ENCODE measurements at places on chromosomes 1 and 21. TPM values are rescaled to one million over a fixed set of nuclear protein-coding genes. Genes with fewer than 3 reads are reported as not detected.
A peak's percentile ranks its signal among the peaks of the same experiment; 100 is the strongest.

- peak; percentile 58 for DNase-seq
- H3K27ac ChIP-seq, result peak overlapping the region; percentile 66
- H3K4me1 ChIP-seq, result peaks cover 32% of the 10 kb centered on the region
- peak overlapping the region; percentile 73 for H3K4me3 ChIP-seq
Observed at GRCh38 chr1:14924455-14925331, 228.9 kb upstream of the TMEM51 start.

DNA sequence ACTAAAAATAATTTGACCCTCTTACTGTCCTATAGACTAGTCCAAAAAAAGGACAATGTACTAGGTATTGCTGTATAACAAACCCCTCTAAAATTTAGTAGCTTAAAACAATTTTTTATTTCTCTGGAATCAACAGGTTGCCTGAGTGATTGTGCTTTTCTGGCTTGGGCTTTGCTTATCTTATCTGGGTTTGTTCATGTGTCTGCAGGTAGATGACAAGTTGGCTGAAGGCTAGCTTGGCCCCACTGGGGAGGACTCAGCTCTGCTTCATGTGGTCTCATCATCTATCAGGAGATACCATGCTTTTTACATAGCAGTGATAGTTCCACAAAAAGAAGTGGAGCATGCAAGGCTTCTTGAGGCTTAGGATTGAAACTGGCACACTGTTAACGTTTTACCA, 114.2 kb downstream of the MAN1A2 start:
- no peaks in the 10 kb centered on the region for H3K27me3 ChIP-seq
- no peaks in the 10 kb centered on the region for H3K4me1 ChIP-seq
- H3K36me3 ChIP-seq, result no peaks in the 10 kb centered on the region
- no peak for DNase-seq
- H3K4me3 ChIP-seq, result no peak overlapping the region

DNA sequence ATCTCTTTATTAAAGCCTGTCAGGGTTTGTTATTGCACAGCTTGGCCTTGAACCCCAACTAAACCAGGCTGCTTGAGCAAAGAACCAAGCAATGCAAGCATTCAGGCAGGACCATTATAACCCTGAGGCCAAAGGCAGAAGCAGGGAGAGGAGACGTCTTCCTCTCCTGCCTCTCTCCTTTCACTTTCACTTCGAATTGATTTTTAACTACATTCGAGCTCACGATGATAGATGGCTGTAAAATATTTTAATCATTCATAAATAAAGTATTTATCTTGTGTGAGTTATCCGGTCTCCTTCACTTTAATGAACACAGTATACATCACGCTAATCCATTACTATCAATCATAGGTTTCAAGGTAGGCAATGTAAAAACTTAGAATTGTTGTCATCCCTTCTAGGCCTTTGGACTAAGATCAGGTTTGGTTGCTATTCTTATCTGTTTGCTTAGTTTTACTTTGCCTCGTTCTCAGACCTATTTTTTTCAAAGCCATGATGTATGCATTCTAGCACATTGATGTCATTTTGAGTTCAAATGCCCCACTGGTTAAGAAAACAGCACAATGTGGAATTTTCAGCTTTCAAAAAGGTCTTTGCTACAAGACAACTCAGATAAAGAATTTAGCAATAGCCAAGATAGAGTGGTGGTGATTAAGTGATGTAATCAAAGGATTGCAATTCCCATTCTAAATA, 480.2 kb upstream of the RUNX1 start:
- no peaks in the 10 kb centered on the region for H3K27me3 ChIP-seq
- no peak overlapping the region for H3K27ac ChIP-seq
- peak overlapping the region; percentile 51 for H3K4me3 ChIP-seq
- H3K4me1 ChIP-seq, result peaks cover 8% of the 10 kb centered on the region
- H3K36me3 ChIP-seq, result no peaks in the 10 kb centered on the region

DNA sequence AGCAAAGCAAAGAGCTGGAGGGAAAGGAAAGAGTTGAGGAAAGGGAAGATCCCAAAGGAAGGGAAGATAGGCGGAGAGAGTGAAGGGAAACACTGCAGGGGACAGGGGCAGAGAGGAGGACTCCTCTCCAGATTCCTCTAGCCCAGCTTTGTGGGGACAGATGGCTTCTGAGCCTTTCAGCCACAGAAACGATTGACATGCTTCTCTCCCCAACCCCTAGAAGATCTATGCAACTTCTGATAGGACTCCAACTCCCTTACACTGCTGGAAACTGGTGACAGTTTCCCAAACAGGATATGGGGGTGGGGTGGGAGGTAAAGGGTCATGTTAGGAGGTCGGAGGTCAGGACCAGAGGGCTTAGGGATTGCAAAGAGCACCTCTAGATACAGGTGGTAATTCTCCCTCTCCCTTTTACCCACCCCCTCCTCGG, 6.5 kb downstream of the MEX3A start:
- H3K27me3 ChIP-seq, result no peaks in the 10 kb centered on the region
- DNase-seq, result no peak
- H3K4me3 ChIP-seq, result peak overlapping the region; percentile 76
- H3K27ac ChIP-seq, result no peak overlapping the region
- no peaks in the 10 kb centered on the region for H3K4me1 ChIP-seq

DNA sequence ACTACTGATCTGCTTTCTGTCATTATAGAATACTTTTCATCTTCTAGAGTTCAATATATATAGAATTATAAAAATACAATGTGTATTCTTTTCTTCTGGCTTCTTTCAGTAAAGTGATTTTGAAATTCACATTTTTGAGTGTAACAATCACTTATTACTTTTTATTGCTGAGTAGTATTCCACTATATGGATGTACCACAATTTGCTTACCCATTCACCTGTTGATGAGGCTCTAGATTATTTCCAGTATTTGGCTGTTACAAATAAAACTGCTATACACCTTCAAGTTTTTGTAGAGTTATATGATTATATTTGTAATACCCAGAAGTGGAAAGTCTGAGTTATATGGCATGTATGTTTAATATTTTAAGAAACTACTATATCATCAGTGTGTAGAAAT, 159.4 kb downstream of the RWDD3 start:
- H3K4me3 ChIP-seq, result no peak overlapping the region
- H3K27ac ChIP-seq, result no peak overlapping the region
- H3K36me3 ChIP-seq, result no peaks in the 10 kb centered on the region
- no peaks in the 10 kb centered on the region for H3K4me1 ChIP-seq

The HFM1 gene
- total RNA-seq, result 1.2 TPM

The S100A5 gene
- total RNA-seq, result 0.91 TPM

Measured in kidney (tissue), 22 donors.